ENCODE measurements at places on chromosomes 7 and 10.

- no peak for DNase-seq
Measured at GRCh38 chr10:132498562-132499366, 38.8 kb upstream of the INPP5A start.

DNA sequence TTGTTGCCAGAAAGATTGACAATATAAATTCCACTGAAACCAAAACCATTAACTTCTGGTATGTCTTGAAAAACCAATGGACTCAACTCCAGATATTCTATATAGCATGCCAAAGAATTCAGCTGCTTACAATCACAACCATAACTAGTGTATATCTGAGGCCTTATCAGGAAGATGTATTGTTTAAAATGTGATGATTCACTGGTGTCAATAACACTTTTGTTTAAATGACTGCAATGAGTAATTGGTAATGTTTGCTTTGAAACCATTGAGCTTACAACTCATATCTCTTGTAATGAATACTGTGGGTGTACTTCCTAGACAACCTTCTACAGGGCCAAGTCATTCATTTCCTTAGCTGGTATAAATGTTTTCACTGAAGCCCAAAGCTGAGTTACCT, 727.9 kb upstream of the KCND2 start:
- peak; percentile 44 for DNase-seq

DNA sequence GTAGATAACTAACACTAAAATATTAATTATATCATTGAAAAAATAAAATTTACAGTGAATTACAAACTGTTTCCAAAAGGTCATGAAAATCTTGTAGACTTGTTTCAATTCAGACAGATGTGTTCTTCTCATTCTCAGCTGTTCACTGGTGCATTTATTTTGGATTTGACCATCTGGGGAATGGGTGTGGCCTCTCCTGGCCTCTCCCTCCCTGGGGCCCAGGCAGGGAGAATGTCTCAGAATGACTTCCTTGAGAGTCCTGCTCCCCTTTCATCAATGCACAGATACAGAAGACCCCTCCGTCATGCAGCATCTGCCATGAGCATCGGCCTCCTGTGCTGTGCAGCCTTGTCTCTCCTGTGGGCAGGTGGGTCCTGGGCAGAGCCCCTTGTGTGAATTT, 192.8 kb upstream of the PRSS58 start:
- DNase-seq: no peak

GRCh38 chr10:113177936-113178335, 227.9 kb downstream of the TCF7L2 start:
- no peak for DNase-seq

- no peak for DNase-seq
Measured at GRCh38 chr10:85612378-85612775, 754.2 kb downstream of the GRID1 start.

Data from cardiac fibroblast (primary cell).